ENCODE measurements at places on chromosomes 6 and 20. TPM values are rescaled to one million over a fixed set of nuclear protein-coding genes. Genes with fewer than 3 reads are reported as not detected.

GSTA3 gene
- total RNA-seq = not detected

TTI1 gene
- 25.9 TPM for total RNA-seq

VGLL2 gene
- not detected for total RNA-seq

CPNE5 gene
- 11.5 TPM for total RNA-seq

TCEA2 gene
- total RNA-seq = 23.6 TPM

DNA sequence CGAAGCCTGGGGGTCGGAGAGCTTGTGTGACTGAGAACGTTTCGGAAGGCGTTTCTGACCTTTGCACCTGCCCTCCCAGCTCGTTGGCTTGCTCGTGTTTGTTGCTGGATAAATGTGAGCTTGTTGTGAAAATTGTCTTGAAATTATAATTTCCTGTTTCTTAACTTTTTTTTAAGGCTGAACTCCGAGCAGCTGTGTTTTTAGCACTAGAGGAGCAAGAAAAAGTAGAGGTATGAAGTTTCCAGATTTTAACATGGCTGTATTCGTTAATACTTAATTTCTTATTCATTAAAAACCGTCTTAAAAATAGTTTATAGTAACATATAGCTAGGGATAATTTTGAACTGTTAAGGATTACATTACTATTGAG lies 672 bp downstream of the CEP43 start:
- H3K36me3 ChIP-seq = no peaks in the 10 kb centered on the region
- peak overlapping the region; percentile 100 for H3K4me3 ChIP-seq
- H3K27me3 ChIP-seq = no peaks in the 10 kb centered on the region

- no peaks in the 10 kb centered on the region for H3K27me3 ChIP-seq
- peak overlapping the region; percentile 0 for H3K27ac ChIP-seq
- no peak overlapping the region for H3K4me3 ChIP-seq
- no peaks in the 10 kb centered on the region for H3K4me1 ChIP-seq
Measured at GRCh38 chr6:137708481-137708880, 158.6 kb upstream of the TNFAIP3 start.

DNA sequence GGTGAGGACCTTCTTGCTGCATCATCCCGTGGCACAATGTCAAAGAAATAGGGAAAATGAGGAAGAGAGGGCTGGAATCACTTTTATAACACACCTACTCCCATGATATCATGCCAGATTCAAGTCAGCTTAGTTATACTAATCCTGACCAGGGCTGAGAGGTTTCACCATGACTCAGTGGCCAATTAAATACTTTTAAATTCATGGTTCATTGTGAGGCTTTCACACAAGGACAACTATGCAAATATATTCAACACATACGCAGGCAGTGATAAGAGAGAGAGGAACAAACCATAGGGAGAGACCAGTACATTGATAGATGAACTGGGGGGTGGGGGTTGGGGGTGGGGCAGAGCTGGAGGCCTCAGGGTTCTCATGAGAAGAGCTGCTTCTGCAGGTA lies 313.1 kb downstream of the LRFN2 start:
- no peaks in the 10 kb centered on the region for H3K4me1 ChIP-seq
- no peaks in the 10 kb centered on the region for H3K36me3 ChIP-seq
- H3K4me3 ChIP-seq = no peak overlapping the region
- no peak for DNase-seq

DNA sequence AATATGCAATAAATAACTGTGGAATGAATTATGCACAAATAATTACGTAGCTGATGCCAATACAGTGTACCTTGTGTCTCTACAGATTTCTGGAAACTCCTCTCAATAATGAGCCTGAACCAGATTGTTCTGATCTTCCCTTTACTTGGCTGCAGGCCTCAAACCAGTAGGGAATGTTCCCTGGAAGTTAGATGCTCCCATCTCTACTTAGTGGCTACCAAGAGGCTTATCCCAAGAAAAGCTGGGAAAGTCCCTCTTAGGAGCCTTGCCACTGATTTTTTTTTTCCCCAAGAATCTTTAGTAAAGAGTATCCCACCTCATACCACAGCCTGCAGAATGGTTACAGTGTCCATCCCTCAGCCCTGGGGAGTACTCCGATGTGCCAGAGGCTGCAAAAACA lies 702.1 kb downstream of the RFPL4B start:
- H3K36me3 ChIP-seq = no peaks in the 10 kb centered on the region
- no peaks in the 10 kb centered on the region for H3K4me1 ChIP-seq
- no peaks in the 10 kb centered on the region for H3K27me3 ChIP-seq
- no peak for DNase-seq

GRCh38 chr6:7189101-7189758 lies 81.5 kb downstream of the RREB1 start:
- DNase-seq = no peak
- no peaks in the 10 kb centered on the region for H3K4me1 ChIP-seq
- no peak overlapping the region for H3K4me3 ChIP-seq
- H3K36me3 ChIP-seq = no peaks in the 10 kb centered on the region
- H3K27me3 ChIP-seq = no peaks in the 10 kb centered on the region
